ENCODE measurements at places on chromosomes 7 and 10.

DNA sequence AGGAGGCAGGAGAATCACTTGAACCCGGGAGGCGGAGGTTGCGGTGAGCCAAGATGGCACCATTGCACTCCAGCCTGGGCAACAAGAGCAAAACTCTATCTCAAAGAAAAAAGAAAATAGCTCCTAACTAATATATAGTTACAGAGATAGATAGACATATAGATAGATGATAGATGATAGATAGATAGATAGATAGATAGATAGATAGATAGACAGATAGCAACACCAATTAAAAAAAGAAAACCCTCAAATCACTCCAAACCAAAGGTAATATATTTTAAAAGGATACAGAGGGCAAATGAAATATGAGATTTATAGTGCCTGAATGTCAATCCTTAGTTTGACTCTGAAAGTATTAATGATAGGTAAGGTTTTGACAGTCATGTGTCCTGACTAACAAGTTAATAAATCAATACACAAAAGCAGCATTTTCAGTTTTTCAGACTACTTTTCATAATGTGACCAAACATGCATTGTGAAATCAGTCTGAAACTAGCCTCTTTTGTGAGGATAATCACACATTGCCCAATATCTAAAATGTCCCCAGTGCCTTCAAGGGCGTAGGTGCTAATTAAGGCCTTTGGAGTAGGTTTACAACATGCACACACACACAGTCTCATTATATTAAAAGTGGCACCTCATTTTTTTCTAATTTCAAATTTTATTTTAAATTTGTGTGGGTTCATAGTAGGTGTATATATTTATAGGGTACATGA, 61.2 kb downstream of the BPGM start:
- no peak for DNase-seq

- DNase-seq: no peak
Observed at GRCh38 chr7:37286454-37286832, 162.2 kb downstream of the ELMO1 start.

DNA sequence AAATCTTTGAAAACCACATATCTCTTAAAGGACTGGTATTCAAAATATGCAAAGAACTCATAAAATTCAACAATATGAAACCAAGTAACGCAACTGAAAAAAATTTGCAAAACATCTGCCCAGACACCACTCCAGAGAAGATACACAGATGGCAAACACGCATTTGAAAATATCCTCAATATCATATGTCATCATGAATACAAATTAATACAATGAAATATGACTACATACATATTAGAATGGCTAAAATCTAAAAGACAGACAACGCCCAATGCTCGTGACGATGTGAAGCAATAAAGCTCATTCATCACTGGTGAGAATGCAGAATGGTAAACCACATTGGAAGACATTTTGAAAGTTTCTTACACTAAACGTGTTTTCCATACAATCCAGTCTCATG, 770.1 kb upstream of the CELF2 start:
- DNase-seq: no peak

DNA sequence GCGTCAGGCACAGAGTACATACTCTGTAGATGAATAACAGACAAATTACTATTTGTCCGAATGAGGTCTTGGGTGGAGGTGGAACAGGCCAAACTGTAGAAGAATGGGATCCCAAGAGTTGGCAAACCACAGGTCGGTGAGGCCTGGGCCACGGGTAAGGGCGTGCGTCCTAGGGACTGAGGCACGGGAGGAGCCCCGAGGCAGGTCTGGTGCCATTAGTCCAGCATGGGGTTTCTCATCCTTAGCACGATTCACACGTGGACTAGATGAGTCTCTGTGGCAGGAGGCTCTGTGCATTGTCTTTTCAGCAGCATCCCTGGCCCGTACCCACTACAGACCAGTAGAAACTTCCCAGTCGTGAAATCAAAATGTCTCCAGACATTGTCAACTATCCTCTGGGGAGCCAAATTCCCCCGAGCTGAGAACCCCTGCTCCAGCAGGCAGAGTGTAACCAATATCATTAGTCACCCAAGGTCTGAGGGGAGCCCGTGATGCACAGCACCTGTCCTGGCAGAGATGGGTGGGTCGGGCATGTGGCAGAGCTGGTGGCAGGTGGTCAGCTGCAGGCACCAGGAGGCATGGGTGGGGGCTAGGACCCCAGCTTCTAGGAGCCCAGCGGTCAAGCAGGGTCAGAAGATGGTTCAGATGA, 61.3 kb downstream of the COL13A1 start:
- DNase-seq: no peak

DNA sequence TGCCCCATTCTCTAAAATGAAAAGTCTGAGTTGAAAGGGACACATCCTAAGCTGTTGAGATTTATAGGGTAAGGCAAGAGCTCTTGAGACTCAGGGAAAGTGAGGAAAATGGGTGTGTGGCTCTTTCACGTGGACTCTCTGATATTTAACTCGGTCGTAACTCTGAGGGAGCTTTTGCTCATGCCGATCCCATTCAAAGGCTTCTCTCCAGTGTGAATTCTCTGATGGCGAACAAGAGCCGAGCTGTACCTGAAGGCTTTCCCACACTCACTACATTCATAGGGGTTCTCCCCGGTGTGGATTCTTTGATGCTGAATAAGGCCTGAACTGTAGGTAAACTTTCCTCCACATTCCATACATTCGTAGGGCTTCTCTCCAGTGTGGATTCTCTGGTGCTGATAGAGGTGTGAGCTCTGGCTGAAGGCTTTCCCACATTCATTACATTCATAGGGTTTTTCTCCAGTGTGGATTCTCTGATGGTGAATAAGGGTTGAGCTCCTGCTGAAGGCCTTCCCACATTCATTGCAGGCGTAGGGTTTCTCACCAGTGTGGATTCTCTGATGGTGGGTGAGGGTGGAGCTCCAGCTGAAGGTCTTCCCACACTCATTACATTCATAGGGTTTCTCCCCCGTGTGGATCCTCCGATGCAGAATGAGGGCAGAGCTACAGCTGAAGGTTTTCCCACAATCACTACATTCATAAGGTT, 10.4 kb downstream of the ZNF3 start:
- no peak for DNase-seq

GRCh38 chr10:76950354-76950753, 687.3 kb downstream of the KCNMA1 start:
- DNase-seq: no peak

Measured in hematopoietic multipotent progenitor cell treated with erythropoietin and hydrocortisone succinate and interleukin-3 and kit ligand, for 6 days (in vitro differentiated cells).